ENCODE measurements at places on chromosomes 5 and 9.

DNA sequence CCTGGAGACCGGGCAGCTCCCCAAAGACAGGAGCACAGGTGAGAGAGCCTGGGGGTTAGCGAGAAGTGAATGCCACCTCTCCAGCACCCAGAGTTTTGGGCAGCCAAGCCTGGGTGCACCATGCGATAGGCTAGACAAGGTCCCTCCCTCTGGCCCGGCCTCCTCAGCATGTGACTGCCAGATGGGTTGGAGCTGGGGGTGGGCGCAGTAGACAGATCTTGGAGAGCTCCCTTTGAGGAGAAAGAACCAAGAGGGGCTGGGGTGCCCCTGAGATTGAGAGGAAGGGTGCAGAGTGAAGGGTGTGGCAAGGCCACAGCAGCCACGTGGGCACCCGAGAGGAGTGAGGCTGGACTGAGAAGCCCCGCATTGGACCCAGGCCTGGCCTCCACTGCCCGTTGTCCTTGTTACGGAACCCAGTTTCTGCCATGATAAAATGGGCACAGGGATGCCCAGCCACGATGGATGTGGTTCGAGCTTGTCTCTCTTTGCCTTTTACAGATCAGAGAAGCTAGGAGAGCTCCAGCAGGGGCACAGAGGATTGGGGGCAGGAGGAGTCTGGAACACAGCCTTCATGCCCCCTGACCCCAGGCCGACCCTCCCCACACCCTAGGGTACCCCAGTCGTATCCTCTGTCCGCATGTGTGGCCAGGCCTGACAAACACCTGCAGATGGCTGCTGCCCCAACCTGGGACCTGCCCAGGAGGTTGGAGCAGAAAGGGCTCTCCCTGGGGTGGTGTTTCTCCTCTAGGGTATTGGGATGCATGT, 1.4 kb downstream of the TMEM141 start:
- no peak for DNase-seq

DNA sequence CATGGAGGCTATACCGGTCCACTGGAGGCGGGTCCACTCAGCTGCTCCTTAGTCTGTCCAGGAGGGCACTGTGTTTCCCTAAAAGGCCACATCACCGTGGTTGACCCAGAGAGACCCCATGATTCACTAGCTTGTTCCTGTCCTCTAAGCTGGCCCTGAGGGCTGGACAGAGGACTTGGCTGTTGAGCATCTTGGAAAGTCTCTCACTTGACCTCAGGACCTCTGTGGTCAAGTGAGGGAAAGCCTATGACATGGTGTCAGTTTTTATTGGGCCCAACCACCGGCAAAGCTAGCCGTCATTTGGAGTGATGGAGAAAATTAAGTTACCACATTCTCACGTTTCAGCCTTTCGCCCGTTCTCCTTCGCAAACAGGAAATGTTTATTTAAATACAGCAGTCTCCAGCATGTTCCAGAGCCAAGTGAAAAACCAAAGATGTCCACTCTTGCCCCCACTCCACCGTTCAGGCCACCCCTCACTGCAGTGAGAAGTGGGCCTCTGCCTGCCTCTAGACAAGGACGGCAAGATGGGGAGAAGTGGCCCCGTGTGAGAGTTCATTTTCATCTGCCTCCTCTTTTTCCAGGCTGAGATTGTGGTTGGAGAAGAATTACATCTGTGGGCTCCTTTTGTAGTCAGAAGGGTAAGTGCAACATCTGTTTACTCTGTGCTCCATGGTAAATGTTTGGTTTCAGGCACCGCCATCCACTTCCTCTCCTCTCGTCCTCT, 4.4 kb downstream of the SLIT3 start:
- no peak for DNase-seq

DNA sequence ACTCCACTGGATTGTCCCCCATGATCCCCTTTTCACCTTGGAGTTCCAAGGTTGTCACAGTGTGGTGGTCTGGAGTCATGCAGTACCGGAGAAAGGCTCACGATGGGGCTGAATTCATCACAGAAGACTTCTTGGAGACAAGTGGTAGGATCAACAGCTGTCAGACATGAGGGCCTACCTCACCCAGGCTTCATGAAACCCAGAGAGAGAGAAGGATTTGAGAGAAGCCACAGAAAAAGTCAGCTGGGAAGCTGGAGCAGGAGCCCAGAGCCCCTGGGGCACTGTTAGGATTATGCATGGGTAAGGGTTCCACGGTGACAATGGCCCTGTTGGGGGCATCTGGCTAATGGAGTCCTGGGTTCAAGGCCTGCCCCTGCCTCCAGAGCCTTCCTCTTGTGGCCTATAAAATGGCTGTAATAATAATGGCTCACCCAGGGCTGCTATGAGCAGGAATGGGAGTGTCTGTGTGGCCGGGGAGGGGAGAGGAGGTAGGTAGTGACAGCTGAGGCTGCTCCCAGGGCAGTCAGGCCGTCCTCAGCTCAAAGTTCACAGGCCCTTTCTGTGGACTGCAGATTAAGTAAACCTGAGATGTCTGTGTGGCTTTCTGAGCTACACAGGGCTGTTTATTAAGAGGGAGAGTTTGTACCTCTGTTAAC, 910 bp downstream of the TRIM14 start:
- DNase-seq: no peak

GRCh38 chr5:119017994-119018393, 29.6 kb upstream of the DTWD2 start:
- no peak for DNase-seq

GRCh38 chr5:122751293-122751782, 23.5 kb upstream of the SNX2 start:
- DNase-seq: no peak

DNA sequence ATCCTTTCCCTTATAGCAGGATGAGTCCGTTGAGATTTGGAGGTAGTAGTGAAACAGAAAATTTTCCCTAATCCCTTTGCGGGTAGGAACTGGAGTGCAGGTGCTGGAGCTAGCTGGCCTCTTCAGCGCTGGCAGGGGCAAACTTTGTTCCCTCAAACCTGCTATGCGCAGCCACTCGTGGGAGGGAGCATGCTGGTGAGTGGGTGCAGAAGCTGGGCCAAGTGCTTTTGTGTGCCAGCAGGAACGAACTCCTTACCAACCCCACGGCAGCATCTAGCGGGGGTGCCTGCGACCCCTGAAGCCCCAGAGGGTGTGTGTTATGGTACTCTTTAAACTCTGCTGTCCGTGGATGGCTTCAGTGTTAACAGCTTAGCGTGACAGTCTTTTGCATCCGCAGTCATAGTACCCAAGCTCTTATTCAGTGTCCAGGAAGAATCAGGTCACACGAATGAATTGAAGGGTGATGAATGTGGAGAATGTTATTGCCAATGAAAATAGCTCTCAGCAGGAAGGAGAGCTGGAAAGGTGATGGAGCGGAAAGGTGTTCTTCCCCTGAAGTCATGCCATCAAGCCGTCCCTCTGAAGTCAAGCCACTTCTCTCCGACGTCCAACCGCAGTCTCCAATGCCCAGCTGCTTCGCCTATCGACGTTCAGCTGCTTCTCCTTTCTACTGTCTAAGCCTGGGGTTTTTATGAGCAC, 1445.1 kb upstream of the CDH9 start:
- no peak for DNase-seq

DNA sequence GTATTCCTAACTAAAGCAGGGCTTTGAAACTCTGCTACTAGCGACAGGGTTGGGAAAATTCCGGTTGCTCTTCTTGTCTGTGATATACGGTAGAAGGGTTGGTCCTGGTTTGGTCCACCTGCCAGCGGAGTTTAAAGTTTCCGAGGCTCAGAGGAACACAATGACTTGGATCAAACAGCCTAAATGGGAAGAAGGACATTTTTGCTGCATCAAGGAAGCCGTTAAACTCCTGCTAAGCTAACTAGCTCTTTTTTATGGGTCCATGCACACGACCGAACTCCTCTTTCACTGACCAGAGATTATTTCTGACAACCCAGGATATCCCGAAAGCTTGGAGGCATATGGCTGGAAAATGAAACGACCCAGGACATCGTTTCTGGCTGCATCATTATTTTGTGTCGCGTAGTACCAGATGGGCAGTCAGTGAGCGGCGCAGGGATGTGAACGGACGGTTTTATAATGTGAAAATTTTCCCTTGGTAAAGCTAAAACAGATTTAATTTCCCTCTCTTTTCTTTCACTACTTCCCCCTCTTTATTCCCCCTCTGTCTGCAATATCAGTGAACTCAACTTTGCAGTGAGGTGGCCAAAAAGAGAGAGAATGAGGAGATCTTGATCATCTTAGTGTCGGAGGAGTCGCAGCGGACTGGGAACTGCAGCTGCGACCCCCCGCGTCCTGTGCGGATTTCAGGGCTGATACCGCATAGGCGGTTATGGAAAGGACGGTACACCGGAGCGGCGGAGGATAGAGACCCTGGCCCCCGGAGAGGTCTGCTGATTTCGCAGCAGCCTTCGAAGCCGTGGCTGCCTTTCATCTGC, at the start of gene LURAP1L:
LURAP1L (plus strand) TSS at position 160 of the 818 bp plus-strand sequence. CDS start 696 bp downstream, outside the sequence.
- no peak for DNase-seq

Measured in stimulated activated CD4-positive, alpha-beta T cell treated with anti-CD3 and anti-CD28 coated beads, Interleukin-12 subunit alpha, Interleukin-12 subunit beta, amount 100 ng/mL, for 48 hours (primary cell).